ENCODE measurements at places on chromosomes 7 and 10.

DNA sequence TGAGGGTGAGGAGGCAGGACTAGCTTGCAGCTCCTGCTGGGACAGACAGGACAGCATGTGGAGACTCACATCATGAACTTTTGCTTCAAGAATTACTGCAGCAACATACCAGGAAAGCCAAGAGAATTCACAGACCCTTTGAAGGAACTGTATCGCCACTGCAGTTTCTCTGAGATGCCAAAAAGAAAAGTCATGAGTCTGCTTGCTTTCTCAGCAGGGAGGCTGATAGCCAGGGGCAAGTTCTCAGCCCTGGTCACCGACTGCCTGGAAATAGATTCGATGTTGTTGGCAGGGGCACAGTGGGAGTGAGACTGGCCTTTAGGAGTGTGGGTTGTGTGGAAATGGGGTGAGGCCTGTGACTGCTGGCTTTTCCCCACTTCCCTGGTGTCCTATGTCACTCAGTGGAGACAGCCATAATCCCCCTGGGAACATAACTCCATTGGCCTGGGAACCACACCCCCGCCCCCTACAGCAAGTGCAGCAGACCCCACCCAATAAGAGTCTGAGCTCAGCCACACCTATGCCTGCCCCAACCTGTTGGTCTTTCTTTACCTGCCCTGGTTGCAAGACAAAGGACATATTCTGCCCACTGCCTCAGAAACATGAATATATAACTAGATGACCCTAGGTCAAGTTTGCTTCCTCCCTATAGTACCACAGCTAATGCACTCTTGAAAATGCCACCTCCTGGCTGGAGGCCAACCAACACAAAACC lies 1.6 kb upstream of the SAMD9 start:
- H3K4me3 ChIP-seq = no peak overlapping the region
- DNase-seq = no peak
- no peaks in the 10 kb centered on the region for H3K4me1 ChIP-seq
- H3K36me3 ChIP-seq = no peaks in the 10 kb centered on the region
- peaks cover 3% of the 10 kb centered on the region for H3K27me3 ChIP-seq

DNA sequence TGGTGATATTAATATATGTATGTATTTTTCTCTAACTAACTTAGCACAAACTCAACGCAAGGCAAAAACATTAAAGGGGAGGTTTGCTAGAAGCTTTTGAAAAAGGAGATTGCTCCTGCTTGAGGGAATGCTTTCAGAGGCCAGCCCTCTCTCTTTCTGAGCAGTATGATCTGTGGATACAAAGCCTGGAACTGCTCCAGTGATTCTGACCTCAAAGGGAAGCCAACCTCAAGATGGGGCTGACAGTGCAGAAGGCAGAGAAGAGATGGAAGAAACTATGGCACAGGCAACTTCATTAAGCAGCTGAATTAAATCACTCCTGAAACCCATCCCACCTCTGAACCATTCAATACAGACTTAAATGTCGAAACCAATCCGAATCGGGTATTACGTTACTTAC lies 102.4 kb downstream of the USP6NL start:
- H3K27me3 ChIP-seq = no peaks in the 10 kb centered on the region
- H3K27ac ChIP-seq = no peak overlapping the region
- H3K36me3 ChIP-seq = no peaks in the 10 kb centered on the region

DNA sequence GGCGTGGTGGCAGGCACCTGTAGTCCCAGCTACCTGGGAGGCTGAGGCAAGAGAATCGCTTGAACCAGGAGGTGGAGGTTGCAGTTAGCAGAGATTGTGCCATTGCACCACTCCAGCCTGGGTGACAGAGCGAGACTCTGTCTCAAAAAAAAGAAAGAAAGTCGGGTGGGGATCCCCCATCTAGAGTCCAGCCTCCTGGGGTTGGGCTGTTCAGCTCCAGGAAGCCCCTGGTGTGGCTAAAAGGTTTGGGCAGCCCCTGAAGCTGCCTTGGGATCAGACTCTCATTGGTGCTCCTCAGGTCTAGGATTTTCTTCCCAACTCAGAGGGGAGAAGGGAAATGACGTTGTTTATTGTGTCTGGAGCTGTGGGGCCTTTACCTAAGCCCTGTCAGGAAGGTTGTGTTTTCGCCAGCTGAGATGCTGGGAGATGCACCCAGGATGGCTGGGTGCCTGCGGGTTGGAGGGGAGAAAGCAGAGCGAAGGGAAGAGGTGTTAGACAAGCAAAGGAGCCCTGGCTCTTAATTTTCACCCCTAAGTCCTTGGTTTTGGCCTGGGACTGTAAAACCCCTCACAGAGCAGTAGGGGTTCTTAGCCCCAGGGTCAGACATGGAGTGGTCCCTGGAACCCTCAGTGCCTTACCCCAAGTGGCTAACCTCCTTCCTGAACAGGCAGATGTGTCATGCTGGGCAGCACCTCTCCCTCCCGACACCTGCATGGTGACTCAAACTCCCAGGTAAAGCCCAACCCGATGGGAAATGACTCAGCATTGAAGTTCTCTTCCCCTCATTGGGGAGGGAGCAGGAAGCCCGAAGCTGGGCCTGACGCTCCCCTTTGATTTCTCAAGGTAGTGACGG lies 21.1 kb downstream of the PLAU start:
- DNase-seq = no peak
- H3K27ac ChIP-seq = no peak overlapping the region
- no peaks in the 10 kb centered on the region for H3K36me3 ChIP-seq
- H3K4me3 ChIP-seq = no peak overlapping the region

GRCh38 chr7:50362712-50363282 lies 58.3 kb downstream of the IKZF1 start:
- DNase-seq = no peak
- H3K4me1 ChIP-seq = peaks cover 7% of the 10 kb centered on the region
- no peak overlapping the region for H3K4me3 ChIP-seq

- no peaks in the 10 kb centered on the region for H3K36me3 ChIP-seq
- no peaks in the 10 kb centered on the region for H3K27me3 ChIP-seq
- peak overlapping the region; percentile 97 for H3K27ac ChIP-seq
- peaks cover 38% of the 10 kb centered on the region for H3K4me1 ChIP-seq
These were observed 149.5 kb upstream of the LRGUK start for GRCh38 chr7:133977409-133978274.

- H3K27me3 ChIP-seq = no peaks in the 10 kb centered on the region
- no peak overlapping the region for H3K4me3 ChIP-seq
- DNase-seq = no peak
- no peaks in the 10 kb centered on the region for H3K4me1 ChIP-seq
- H3K36me3 ChIP-seq = no peaks in the 10 kb centered on the region
- no peak overlapping the region for H3K27ac ChIP-seq
These were observed 513.9 kb downstream of the GATA3 start for GRCh38 chr10:8568401-8568800.

DNA sequence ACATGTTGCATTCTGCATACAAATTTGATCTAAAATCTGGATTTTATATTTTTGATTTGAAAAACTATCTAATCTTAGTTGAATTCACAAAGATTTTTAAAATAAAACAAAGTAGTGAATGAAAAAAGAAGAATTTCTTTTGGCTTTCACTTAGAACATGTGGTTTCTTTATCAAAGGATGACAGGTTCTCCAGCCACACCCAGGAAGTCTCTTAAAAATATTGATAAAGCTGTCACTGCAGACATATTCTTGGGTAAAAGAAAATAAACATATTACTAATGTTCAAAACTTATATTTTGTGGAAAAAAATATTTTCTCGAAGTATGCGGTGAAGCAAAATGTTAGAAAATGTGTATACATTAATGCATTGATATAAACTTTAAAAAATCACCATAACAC lies 44.3 kb downstream of the ARL4A start:
- H3K27me3 ChIP-seq = peaks cover 1% of the 10 kb centered on the region
- H3K4me1 ChIP-seq = peaks cover 33% of the 10 kb centered on the region
- no peaks in the 10 kb centered on the region for H3K36me3 ChIP-seq
- no peak overlapping the region for H3K27ac ChIP-seq
- H3K4me3 ChIP-seq = no peak overlapping the region

GRCh38 chr7:154794147-154794780 lies 208.7 kb downstream of the PAXIP1 start:
- peak; percentile 79 for DNase-seq
- H3K4me3 ChIP-seq = no peak overlapping the region

- no peak for DNase-seq
- H3K4me1 ChIP-seq = peaks cover 29% of the 10 kb centered on the region
These were observed 24.9 kb upstream of the STK17A start for GRCh38 chr7:43557831-43558495.
